ENCODE measurements at places on chromosomes 4 and X.
A peak's percentile ranks its signal among the peaks of the same experiment; 100 is the strongest.

GRCh38 chr4:130210864-130211263 is 1114.9 kb downstream of the C4orf33 start:
- peak; percentile 92 for DNase-seq

DNA sequence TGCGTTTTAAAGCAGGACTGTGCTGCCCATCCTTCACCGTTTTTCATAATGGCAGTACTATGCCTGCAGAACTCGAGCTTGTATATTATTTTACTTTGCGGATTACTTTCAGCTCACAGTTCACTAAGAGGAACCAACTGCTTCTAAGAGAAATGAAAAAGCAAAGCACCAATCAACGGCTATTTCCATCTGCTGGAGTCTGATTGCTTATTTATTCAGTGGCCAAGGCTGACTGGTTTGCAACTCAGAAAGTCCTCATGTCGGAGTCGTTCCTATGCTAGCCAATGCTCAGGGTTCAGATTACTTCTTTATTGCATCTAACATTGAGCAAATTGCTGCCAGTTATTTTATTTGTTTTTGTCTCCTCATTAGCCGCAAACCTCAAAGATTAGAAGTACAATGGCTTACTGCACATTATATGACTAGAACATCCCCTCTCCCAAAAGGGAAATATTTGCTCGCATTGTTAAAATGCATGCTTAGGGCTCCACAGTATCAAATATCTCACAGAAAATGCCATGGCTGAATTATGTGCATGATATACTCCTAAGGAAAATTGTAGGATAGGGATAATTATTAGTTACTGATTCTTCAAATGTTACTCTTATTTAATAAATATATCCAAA is 1628.2 kb upstream of the ADGRL3 start:
- no peak for DNase-seq

DNA sequence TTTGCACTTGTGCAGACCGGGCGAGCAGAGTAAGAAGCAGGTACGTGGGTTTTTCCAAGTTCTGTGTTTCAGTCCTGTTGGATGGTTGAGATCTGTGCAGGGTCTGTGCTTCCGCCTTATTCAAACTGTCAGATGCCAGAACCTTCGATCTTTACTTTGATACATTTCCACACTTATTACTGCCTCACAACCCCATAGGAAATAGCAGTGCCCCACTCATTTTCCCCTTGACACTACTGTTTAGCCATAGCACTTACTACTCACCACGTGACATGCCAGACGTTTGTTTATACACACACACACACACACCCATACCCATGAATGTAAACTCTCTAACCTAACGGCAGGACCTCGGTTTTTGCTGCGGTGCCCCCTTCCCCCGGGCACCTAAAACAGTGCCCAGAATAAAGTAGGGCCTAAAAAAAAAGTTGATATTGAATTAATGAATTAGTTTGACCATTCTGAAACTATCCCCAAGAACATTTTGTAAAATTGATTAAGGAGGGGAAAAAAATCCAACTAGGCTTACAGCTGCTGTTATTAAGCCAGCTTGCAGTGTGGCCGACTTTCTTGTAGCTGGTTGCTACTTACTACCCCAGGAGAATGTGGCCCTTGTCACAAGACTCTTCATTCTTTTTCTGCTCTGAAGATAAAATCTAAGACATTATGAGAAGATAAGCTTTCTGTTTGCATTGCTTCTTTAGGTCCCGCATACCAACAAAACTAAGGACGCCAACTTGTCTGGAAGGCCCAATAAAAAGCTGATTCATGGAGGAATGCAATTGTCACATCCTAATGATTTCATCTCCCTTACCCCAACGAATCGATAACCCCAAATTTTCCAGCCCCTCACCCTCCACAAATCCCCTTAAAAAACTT is 704 bp upstream of the SEPSECS start:
- no peak for DNase-seq

GRCh38 chr4:118224243-118224829 is 128.5 kb downstream of the PRSS12 start:
- DNase-seq, result peak; percentile 71

- DNase-seq, result peak; percentile 2
Observed at GRCh38 chr4:17884063-17884462, 73.3 kb downstream of the NCAPG start.

- no peak for DNase-seq
Observed at GRCh38 chr4:168273838-168274237, 44.7 kb downstream of the DDX60 start.

DNA sequence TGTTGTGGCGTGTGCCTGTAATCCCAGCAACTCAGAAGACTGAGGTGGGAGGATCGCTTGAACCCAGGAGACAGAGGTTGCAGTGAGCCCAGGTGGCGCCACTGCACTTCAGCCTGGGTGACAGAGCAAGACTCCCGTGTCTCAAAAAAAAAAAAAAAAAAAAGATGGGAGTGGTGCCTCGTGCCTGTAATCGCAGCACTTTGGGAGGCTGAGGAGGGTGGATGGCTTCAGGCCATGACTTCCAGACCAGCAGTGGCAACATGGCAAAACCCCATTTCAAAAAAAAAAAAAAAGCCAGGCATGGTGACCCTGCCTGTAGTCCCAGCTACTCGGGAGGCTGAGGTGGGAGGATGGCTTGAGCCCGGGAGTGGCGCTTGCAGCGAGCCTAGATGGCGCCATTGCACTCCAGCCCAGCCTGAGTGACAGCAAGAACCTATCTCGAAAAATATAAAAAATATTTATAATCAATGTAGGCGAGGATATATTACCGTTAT is 27.0 kb downstream of the EIF2S3 start:
- DNase-seq, result peak; percentile 59

DNA sequence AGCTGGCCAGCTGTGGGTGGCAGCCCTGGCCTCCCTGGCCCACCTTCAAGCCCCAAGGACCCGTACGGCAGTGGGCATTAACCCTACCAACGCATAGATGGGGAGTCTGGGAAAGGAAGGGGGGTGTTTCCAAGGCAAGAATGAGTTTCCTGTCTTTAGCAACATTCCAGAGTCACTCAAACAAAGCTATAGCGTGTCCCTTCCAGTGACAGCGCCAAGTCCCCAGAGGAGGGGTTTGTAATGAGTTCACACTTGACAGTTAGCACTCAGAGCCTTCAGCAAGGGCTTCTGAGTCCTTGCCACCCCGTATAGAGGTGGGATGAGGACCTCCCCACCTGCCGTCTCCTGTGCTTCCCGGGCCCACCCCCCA is 1.8 kb downstream of the BGN start:
- peak; percentile 39 for DNase-seq

GRCh38 chr4:129109965-129110824 is 14.2 kb downstream of the C4orf33 start:
- no peak for DNase-seq

DNA sequence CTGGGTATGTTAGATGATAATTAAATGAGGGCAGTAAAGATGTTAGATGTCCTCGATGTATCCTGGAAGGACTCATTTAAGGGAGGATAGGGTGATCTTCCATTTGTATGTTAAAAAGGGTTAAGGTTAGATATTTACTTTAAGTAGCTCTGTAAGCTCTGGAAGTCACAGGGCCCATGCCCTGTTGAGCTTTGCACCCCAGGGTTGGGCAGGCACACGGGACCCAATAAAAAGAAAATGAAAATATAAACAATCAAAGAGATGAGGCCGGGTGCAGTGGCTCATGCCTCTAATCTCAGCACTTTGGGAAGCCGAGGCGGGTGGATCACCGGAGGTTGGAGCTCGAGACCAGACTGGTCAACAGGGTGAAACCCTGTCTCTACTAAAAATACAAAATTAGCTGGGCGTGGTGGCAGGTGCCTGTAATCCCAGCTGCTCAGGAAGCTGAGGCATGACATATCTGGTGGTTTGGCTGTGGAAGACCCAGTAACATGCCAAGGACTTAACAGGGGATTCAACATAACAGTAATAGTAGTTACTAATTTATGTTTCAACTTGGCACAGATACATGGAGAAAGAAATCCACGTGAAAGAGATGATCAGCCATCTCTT is 16.9 kb upstream of the PHEX start:
- no peak for DNase-seq

DNA sequence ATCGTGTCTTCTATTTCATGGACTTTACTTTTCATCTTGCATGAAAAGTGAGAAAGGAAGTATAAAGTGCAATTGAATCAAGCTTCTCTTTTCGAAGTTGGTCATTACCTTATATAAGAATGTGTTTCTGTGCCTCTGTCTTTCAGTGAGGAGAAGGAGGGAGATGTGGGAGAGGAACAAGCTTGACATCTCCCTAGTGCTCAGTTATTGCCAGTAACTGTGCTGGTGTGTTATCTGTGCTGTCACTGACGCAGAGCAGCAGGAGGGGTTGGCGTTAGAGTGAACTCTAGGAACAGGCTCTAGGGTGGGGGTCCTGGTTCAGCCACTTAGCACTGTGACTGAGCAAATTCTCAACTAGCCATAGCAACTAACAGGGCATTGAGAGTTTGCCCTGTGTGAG is 34.0 kb upstream of the TBC1D9 start:
- DNase-seq, result no peak

DNA sequence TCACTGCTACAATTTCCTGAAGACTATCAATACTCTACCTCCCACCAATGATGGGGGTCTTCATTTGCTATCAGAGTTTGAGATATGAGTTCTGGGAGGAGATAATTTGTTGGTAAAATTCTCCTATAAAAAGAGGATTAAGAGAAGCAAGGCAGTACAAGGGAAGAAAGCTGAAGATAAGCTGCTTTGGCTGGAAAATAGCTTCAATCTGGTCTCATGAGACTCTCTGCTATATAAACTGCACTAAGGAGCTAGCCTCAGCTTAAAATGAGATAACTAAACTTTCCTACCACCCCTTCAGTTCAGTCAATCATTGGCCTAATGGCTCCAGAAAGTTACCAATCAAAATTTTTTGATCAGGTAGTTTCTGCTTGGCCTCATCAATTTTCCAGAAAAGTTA is 2105.0 kb downstream of the ARAP2 start:
- DNase-seq, result no peak

DNA sequence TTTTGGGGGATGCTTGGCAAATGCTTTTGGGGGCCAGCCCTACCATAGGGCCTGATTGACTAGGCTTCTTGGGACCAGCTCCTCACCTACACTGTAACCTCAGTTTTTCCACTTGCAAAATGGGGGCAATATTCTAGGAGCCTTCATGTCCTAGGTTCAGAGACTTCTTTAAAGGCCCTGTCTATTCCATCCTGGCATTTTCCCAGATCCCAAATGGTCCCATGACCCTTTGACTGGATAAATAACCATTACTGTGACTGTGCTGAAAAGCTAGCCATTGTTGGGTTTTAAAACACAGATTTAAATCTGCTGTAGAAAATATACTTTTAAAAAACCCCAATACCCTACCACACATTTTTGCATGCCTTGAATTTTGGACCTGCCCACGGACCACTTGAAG is 149.8 kb downstream of the EFNB1 start:
- DNase-seq, result no peak

Measured in fibroblast of skin of back (primary cell).